ENCODE measurements at places on chromosomes 7 and 10.
A peak's percentile ranks its signal among the peaks of the same experiment; 100 is the strongest.

DNA sequence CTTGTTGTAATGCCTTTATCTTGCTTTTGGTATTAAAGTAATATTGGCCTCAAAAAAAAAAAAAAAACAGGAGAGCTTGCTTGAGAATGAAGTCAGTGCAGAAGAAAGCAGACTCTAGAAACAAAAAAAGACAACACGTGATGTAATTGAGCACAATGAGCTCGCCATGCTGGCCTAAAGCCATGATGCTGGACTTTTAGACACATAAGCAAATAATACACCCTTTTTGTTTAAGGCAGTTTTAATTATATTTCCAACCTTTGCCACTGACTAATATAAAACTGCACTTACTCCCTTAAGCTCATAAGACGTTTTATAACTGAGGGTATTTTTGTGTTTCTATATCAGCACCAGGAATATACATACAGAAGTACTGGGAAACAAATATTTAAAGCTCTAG lies 798.3 kb downstream of the KCNMA1 start:
- DNase-seq = no peak

DNA sequence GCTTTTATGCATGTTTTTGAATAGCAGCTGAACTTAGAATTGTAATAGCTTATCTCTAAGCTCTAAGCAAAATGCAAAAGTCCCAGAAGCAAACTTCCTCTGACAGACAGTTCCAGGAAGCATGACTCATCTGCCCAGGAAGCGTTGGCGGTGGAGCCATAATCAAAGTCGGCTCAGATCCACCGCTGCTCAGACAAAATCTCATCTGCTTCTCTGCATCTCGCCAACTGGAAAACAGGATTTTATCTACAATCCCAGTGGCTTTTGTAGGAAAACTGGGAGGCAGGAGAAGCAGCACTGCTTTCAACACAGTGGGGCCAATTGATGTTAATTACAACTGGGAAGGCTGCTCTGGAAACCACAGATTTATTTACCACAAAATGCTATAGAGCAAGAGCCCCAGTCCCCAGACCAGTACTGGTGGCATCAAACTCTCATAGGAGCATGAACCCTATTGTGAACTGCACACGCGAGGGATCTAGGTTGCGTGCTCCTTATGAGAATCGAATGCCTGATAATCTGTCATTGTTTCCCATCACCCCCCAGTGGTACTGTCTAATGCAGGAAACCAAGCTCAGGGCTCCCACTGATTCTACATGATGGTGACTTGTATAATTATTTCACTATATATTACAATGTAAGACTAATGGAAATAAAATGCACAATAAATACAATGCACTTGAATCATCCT lies 99.9 kb downstream of the CUBN start:
- DNase-seq = peak; percentile 71

DNA sequence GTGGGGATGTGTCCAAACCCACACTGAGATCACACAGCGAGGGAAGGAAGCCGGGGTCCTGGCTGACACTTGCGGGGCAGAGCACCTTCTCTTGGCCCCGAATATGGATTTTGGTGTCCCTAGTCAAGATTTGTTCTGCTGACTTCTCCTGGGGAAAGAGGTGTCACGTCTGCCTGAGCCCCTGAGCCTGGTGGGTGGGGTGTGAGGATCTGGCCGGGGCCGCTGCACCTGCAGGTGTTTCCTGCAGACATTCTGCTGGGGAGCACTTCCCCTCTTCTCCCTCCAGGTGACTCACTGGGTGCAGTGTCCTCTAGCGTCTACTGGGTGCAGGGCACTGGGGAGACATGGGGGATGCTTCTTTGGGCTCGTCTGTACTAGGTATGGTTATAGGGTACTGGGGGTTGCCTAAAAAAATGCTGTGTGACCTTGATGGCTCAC lies 99.2 kb downstream of the GRK5 start:
- no peak for DNase-seq

GRCh38 chr10:111973826-111974225 lies 209.7 kb downstream of the GPAM start:
- DNase-seq = no peak

GRCh38 chr10:102643336-102644065 lies 778 bp upstream of the TRIM8 start:
- DNase-seq = peak; percentile 85

DNA sequence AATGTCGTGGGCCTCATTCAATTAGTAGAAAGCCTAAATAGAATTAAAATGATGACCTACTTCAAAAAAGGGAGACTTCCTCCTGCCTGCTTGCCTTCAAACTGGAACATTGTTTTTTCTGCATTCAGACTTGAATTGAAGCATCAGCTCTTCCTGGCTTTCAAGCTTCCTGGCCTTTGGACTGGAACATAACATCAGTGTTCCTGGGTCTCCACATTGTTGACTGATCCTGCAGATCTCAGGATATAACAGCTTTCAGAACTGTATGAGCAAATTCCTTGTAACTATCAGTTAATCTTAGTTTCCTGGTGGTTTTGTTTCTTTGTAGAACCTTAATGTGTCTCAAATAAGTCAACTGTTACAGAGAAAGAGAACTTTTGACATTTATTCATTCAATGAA lies 18.6 kb downstream of the MAGI2 start:
- DNase-seq = no peak

DNA sequence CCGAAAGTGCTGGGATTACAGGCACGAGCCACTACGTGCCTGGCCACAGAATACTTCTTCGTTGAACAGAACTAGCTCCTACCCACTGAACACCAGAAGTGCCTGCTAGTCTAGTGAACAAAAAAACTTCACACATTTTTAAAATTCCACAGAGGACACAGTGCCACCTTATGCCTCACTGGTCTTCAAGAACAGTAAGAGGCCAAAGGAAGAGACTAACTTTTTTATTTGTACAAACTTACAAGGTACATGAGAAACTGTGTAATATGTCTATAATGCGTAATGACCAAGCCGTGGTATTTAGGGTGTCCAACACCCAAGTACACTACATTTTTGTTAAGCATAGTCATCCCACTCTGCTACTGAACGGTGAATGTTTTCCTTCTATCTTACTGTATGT lies 144.4 kb upstream of the PTER start:
- no peak for DNase-seq

DNA sequence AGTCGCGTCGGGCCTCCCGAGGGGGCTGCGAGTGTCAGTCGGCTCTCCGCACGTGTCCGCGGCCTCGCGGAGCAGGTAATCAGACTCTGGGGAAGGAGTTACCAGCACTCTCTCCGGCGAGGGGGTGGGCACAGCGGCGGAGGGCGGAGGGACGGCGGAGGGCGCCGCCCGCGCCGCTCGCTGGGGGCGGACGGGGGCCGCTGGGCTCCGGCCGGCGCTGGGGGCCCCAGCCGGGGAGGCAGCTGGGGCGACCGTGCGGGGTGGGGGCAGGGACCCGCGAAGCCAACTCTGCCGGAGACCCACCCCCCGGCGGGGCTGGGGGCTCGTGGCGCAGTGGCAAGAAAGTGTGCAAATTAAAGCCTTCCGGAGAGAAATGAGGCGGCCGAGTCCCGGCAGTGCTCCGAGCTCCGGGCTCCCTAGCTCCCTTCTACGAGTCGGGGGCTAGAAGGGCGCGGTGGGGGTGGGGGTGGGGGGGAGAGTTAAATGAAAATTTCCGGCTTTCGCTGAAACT lies at the start of gene CDK6:
Gene CDK6 (minus strand): TSS at position 85 of the 511 bp plus-strand sequence. CDS start 3,250 bp downstream, outside the sequence.
- DNase-seq = peak; percentile 71

DNA sequence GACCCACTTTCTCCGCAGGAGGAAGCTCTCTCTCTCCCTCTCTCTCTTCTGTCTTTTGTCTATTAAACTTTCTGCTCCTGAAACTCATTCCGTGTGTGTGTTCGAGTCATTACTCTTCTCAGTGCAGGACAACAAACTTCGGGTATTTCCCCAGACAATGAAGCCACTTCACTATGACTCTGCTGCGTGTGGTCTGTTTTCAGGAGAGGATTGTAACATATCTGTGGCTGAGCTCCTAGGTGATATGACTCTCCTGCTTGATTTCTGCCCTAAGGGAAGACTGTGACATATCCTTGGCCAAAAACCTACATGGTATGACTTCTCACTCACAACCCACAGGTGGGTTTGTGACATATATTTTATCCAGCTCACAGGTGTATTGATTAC lies 39.9 kb upstream of the ZNF107 start:
- DNase-seq = no peak

DNA sequence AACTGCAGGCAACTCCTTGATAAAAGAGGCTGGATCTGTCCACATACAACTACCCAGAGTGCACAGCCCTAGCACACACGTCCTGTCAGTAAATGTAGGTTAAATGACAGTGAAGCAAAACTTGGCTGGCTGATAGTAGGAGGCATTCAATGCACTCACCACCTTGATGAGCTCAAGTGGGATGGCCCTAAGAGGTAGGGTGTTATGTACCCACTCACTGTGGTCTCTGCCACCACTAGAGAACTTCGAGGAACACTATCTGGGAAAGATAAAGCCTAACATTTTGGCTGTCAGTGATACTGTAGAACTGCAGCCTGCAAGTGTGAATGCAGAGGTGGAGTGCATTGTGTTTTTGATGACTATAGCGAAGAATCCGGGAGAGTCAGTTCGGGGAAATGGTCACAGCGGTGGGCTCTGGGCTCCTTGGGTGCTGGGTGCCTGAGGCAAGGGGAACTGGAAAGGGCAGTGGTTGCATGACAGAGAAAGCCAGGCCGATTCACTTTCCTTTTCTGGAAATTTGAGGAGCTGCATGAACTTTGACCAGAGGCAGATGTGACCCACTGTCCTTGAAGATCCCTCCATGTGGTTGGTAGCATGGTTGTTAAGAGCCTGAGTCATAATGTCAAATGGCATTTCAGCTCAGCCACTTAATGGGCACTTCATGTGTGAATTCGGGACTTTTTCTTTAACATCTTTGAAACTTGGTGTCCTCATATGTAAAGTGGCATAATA lies 93.1 kb upstream of the ZPBP start:
- no peak for DNase-seq

- DNase-seq = no peak
These were observed 743 bp downstream of the ADAP1 start for GRCh38 chr7:953547-954327.

- DNase-seq = no peak
These were observed 21.4 kb upstream of the OPN4 start for GRCh38 chr10:86632951-86633350.

GRCh38 chr10:93098816-93099215 lies 25.1 kb downstream of the CYP26A1 start:
- DNase-seq = no peak

DNA sequence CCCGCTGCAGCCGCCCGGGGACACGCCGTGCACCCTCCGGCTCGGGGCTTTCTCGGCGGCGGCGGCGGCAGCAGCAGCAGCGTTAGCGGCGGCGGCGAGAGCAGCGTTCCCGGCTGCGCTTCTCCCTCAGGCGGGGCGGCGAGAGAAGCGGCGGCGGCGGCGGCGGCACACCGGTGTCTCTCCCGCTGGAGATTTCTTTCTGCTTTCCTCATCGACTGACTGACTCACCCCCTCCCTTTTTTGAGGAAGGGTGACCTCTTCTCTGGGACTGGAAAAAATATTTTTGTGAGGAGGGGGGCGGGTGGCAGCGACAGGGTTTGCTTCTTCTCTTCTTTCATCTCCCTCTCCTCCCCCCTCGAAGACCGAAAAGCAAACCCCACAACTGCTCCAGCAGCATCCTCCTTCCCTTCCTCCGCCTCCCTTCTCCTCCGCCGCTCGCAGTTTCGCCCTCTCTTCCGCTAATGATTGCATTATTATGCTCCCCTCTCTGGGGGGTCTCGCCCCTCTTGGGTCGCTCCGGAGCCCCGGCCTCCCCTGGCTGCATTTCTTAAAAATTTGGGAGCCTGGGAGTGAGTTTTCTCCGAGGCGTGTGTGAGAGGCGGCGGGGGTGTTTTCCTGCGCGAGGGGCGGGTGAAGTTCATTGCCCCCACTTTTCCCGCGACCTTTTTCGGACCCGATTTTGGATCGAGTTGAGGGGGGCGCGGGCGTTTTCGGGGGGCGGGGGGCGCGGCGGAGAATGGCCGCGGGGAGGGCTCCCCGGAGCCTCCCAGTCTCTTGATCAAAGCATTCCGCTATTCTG lies 411 bp downstream of the AUTS2 start:
- DNase-seq = peak; percentile 60

DNA sequence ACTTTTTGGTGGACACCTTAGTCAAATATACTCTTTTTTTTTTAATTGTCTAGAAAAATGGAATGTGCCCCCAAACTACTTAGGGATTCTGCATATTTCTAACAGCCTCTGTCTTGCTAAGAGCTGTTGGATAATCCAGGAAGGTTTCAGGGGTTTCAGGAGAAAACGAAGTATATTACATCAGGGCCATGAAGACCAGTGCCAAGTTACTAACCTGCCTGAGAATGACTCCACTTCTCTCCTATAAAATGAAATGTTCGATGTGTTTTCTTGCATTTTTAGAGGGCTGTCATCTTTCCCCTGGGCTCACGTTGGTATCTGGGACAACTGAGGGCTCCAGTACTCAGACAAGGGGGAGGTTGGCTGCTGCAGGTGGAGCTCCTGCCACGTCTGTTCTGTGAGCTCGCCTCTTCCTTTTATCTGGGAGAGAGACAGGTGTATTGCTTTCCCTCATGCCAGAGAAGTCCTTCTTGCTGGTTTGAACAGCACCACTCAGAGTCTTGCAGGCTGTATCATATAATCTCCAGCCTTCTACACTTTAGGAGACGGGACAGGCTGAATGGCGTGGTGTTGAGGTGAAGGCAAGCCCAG lies 71.3 kb downstream of the CAMK1D start:
- no peak for DNase-seq

GRCh38 chr7:133652547-133652946 lies 399.7 kb downstream of the EXOC4 start:
- peak; percentile 38 for DNase-seq

- DNase-seq = no peak
These were observed 809.7 kb downstream of the IPMK start for GRCh38 chr10:57457972-57458512.

GRCh38 chr10:69048103-69048502 lies 39.8 kb upstream of the SRGN start:
- DNase-seq = peak; percentile 40

DNA sequence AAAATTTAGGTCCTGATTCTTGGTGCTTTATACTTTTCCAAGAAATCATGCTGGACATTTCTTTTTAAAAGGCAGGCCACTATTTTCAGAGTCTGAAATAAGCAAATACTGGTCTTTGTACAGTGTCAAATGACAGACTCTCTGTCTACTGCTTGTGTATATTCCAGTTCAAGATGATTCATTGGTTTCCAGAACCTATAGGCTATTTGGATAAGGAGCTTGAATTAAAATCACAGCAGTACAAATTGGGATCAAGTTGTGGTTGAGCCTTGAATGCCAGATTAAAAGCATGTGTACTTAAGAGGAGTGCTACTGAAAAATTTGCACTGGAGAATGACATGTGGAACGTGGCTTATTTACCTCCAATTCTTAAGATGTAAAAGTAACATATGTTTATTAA lies 10.7 kb downstream of the KMT2E start:
- peak; percentile 72 for DNase-seq

DNA sequence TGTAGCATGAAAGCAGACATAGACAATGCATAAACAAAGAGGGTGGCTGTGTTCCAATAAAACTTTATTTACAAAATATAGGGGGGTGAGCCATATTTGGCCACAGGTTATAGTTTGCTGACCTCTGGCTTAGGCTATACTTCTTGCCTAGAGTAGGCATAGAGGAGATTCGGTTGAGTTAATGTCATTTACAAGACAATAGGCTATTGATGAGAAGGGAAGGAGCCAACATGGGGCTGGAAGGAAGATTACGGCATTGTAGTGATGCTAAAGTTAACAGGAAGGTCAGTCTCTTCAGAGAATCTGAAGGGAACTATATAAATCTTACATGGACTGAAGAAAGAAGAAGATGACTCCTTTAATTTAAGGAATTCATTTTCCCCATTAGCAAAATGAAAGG lies 463.5 kb downstream of the HTR7 start:
- DNase-seq = no peak

- DNase-seq = peak; percentile 35
These were observed 70.2 kb downstream of the HTR7 start for GRCh38 chr10:90787393-90788198.

- DNase-seq = peak; percentile 42
These were observed 174.6 kb upstream of the TARP start for GRCh38 chr7:38448054-38448453.

Data from fibroblast of skin of scalp (primary cell).